ENCODE measurements at places on chromosomes 3 and 15. TPM values are rescaled to one million over a fixed set of nuclear protein-coding genes. Genes with fewer than 3 reads are reported as not detected.

Gene CCDC9B
- total RNA-seq: 1.5 TPM

Gene CIDEC
- total RNA-seq: not detected

Gene OR5K2
- not detected for total RNA-seq

Gene ZDHHC19
- not detected for total RNA-seq

Gene RASGRF1
- 0.02 TPM for total RNA-seq

Gene BCHE
- total RNA-seq: not detected

Gene NR2E3
- total RNA-seq: not detected

Gene TPRA1
- 34.5 TPM for total RNA-seq

Gene PLOD2
- total RNA-seq: 1.2 TPM

Gene ST6GAL1
- total RNA-seq: 102 TPM

Gene ZNF501
- 2.5 TPM for total RNA-seq

Gene MCCC1
- total RNA-seq: 44.7 TPM

Gene ALPK3
- total RNA-seq: 0.35 TPM

Gene GAP43
- total RNA-seq: not detected

Gene SLC28A2
- not detected for total RNA-seq

Gene FBXO40
- not detected for total RNA-seq

Gene DNAJA4
- 35.8 TPM for total RNA-seq

Gene CPNE9
- not detected for total RNA-seq

Gene CILP
- 0.05 TPM for total RNA-seq

Gene LRRN1
- total RNA-seq: 0.26 TPM

Gene RNF7
- total RNA-seq: 53.4 TPM

Gene CCR9
- total RNA-seq: 9.7 TPM

Gene THRB
- not detected for total RNA-seq

Gene GPR87
- 0.40 TPM for total RNA-seq

Gene CHDH
- total RNA-seq: 1.0 TPM

Gene TOPAZ1
- not detected for total RNA-seq

Gene NKTR
- total RNA-seq: 76.0 TPM

Gene HIGD2B
- 0.53 TPM for total RNA-seq

Gene PP2D1
- not detected for total RNA-seq

Gene VWA5B2
- total RNA-seq: not detected

Gene ROBO2
- total RNA-seq: not detected

Gene CEMIP
- total RNA-seq: not detected

Gene GABPB1
- total RNA-seq: 46.8 TPM

Gene MOBP
- total RNA-seq: not detected

Gene GLDN
- total RNA-seq: not detected

Gene RPP14
- total RNA-seq: 12.9 TPM

Gene CRTAP
- total RNA-seq: 40.3 TPM

Gene LCTL
- not detected for total RNA-seq

Gene SIDT1
- total RNA-seq: 31.6 TPM

Gene SEMA3F
- 0.07 TPM for total RNA-seq

Gene STRIT1
- total RNA-seq: not detected

Gene ABHD14A
- 13.7 TPM for total RNA-seq
